ENCODE measurements at places on chromosomes 1 and 21. TPM values are rescaled to one million over a fixed set of nuclear protein-coding genes. Genes with fewer than 3 reads are reported as not detected.

CERS2 gene
- total RNA-seq = 114 TPM

RAD54L gene
- total RNA-seq = 50.8 TPM

RXRG gene
- not detected for total RNA-seq

CGN gene
- total RNA-seq = 5.5 TPM

SPATA17 gene
- total RNA-seq = not detected

OR10J1 gene
- total RNA-seq = not detected

MYOG gene
- not detected for total RNA-seq

ANKRD35 gene
- total RNA-seq = 0.56 TPM

FCGR1A gene
- total RNA-seq = not detected

- peak; percentile 83 for ATAC-seq
Observed at GRCh38 chr21:34935452-34935851, 113.7 kb downstream of the RUNX1 start.

DNA sequence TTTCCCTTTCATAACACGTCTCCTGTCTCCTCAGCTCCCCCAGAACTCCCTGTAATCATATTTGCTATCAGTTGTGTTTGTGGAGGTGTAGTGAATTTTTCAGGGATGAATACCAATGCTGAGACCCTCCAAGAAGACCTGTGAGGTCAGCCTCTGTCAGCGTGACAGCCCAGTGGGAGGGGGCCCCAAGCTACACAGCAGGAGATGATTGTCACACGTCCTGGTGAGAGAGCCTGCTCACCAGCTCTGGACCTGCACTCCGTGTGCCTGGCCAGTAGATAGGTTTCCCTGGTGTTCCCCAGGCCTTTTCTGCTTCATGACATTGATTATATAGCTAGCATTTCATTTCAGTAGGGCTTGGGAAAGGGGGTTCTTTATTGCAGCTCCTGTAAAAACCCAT is 421.5 kb downstream of the KIF26B start:
- ATAC-seq = no peak

DNA sequence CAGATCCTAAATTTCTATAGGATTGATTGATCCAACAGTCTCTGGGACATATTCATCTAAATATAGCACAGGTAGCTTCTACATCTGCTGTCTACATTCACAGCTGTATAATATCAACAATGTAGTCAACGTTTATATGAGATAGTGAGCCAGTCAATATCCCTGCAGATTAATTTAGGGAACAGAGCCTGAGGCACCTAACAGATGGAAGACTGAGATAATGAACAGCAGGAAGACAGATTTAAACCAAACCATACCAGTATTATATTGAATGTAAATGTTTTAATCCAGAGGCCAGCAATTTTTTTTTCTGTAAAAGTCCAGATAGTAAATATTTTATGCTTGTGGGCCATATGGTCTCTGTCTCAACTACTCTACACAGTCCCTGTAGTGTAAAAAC is 2072.4 kb downstream of the MRPL39 start:
- no peak for ATAC-seq

DNA sequence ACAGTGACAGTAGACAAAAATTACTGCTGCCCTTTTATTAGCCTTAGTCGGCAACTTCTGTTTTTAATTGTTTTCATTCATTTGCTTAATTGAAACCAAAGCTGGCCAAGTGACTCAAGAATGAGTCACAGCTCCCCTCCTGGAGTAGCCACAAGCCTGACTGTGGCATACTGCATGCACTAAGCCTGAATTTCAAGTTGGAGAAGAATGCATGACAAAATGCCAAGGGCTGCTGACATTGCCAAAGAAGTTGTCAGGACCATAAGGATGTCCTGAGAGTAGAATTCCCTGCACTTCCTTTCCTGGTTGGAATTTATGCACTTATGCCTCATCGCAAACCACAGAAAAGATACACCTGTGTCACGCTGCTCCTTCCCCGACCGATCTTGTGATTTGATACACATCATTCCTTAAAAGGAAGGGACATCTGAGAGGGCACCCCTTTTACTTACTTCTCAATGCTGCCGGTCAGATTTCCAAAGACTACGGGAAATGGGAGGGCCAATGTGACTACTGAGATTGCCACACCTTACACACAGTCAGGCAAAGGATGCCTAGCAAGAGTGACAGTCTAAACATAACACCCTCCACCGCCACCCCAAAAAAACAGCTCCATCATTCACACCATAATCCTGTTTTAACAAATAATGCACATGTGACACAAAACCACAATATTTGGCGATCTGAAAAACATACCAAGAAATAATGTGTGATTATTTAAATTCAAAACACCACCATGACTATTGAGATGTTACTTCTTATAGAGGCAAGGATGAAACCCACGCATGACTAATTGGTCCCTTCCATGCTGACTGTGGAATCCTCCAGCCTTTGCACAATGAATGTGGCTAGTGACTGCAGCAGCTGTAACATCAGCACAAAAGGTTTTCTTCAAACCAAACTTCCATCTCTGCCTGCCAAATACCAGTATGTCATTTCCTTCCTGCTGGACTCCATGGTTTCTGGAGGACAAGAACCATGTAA is 28.2 kb downstream of the VAV3 start:
- ATAC-seq = peak; percentile 61

DNA sequence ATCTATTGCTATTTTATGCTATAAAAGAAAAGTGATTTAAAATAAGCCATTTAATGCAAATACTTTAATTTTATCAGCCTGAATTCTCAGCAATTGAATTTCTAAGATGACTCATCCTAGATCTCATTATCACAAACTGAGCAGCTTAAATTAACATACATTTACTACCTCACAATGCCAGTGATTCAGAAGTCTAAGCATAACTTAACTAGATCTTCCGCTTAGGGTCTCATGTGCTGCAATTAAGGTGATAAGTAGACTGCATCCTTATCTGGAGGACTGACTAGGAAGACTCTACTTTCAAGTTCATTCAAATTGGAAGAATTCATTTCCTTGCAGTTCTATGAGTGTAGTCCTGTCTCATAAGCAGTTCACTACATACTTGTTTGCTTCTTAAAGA is 286.6 kb downstream of the COL11A1 start:
- ATAC-seq = no peak

- no peak for ATAC-seq
Observed at GRCh38 chr1:27545271-27545670, 55.3 kb upstream of the WASF2 start.

DNA sequence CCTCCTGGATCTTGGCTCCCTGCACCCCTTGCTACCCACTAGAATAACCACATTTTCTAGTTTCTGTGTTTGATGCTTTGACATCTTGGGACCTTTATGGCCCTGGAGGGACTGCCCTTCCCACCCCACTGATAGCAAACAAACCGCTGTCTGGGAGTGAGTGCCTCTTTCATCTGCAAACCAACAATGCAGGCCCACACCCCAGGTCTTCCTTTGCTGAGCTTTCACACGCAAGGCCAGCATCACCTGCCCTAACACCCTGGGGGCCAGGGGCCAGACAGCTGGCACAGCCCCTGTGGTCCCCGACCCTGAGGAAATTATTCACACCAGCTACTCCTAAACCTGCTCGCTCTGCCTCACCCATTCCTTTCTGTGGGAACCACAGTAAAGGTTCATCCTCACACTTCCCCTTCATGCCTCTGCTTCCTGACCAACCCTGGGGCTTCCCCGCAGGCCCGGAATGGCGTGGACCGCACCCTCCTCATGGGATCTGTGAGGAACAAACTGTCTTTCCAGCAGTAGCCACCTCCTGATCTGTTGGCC is 15.4 kb downstream of the SLC2A7 start:
- no peak for ATAC-seq

DNA sequence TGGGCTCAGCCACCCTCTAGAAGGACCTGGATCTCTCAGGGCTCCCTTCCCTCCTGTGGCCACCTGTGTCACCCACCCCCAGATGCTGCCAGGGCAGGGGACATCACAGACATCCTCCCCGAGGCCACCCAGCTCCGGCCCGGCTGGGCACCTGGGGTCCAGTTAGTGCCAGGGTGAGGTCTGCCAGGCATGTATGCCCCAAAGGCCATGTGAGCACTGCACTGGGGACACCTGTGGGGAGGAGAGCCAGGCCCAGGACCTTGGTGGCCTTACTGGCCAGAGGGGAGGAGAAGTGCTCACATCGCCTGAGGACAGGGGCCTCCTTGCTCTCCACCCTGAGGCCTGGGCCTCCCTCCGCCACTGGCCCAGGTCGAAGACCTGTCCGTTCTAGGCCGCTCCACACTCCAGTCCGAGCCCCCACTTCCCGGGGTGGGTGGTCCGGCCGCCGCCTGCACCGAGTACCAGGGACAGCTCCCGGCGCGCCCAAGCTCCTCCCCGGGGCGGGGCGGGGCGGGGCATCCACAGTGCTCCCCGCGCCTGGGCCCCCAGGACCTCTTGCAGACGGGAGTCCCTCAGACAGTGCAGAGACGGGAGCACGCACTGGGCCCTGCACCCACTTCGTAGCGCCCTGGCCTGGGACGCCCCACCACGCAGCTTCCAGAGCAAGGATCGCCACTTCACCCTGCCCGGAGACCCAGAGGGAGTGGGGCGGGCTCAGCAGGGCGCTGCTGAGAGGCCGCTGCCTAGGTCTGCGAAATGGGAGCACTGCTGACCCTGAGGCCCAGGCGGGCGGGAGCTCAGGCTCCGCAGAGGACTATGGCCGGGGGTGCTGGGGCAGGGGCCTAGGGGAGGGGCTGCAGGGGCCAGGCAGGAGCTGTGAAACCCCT is 34.3 kb upstream of the CCDC27 start:
- no peak for ATAC-seq

GRCh38 chr1:230067871-230068620 is 1.0 kb downstream of the GALNT2 start:
- peak; percentile 2 for ATAC-seq

DNA sequence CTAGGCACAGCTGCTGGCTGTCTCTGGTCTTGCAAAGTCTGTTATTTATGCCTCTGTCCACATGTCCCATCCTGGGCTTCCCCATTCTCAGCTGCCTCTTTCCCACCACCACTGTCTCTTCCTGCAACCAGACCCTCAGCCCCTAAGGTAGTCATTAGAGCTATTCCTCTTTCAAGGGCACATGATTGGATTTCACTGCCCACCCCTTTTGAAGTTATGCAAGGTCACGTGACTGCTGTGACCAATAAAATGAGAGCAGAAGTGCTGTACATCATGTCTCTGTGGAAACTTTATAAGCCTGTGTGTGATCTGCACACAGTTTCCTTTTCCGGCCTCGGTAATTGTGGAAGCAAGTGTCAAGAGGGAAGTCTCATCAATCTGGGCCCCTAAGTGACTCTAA is 136.6 kb upstream of the HMGB4 start:
- no peak for ATAC-seq

DNA sequence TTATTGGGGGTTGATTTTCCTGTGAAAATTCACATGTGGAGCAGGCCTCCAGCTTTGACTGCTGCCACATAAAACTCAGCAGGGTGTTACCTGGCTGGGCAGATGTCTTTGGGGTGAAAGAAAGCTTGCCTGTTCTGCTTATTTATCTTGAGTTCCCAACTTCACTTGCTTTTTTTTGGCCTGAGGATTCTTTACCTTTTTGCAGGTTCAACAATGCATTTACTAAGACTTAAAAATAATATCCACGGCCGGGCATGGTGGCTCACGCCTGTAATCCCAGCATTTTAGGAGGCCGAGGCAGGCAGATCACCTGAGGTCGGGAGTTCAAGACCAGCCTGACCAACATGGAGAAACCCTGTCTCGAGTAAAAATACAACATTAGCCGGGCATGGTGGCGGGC is 509.1 kb downstream of the KIF26B start:
- ATAC-seq = no peak

DNA sequence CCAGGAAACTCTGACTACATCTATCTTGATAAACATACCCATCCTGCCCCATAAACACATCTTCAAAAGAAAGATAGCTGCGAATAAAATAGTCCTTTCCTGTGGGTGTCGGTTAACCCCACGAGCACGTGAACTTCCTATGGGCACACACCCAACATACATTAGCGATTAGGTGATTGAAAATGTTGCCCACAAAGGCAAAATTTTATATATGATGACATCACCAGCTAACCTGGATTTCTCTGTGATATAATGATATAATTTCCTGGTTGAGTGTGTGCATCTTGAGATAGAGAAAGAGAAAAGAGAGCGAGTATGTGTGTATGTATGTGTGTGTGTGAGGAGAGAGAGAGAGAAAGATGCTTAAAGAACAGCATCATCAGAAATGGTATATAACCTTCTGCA is 296.1 kb downstream of the PTPRC start:
- ATAC-seq = peak; percentile 21

All from activated T-helper 17 cell treated with anti-CD3 and anti-CD28 coated beads, Interleukin-2, amount 50 U/mL, for 72 hours (primary cell).